Fibroblast of pulmonary artery (primary cell): ENCODE measurements at places on chromosomes 7 and 10.

DNA sequence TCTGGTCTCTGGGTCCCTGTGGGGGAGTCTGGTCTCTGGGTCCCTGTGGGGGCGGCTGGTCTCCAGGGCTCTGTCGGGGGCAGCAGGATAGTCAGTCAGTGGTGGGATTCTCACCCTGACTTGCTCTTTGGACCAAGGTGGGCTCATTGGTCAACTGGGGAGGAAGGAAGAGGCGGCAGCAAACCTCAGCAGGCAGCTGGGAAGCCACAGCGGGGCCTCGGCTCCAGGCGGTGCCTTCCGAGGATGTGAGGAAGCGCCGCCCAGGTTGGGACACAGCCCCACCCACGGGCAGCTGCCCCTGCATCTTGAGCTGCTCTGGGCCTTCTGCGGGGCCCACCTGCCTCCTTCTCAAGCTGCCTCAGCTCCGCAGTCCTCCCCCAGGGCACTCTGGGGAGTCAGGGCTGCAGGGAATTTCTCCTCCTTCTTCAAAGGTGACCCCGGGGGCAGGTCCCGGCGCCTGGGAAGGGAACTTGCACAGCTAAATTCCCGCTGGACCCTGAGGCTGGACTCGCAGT lies 20.4 kb upstream of the KNDC1 start:
- no peak for DNase-seq

DNA sequence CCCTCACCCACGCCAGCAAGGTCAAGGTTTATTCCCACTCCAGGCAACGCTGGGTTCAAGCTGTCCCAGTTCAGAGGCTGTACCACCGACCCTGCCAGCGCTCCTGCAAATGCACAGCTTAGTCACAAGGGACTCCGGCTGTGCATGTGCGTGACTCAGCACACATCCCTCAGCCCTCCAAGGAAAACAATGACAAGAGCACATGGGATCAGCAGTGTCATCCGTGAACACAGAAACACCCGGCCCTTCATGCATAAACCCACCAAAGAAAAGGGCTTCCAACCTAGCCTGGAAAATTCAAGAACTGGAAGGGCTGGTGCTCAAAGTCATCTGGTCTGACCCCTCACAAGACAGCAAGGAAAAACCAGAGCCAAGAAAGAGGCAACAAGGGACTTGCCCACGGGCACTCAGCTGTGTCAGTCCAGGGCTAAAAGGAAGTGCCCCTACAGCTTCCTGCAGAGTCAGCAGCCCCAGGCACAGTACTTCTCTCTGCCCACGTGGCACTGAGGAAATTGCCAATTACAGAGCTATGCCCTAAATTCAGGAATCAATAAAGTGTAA lies 106.1 kb downstream of the KCNMA1 start:
- DNase-seq, result peak; percentile 68

DNA sequence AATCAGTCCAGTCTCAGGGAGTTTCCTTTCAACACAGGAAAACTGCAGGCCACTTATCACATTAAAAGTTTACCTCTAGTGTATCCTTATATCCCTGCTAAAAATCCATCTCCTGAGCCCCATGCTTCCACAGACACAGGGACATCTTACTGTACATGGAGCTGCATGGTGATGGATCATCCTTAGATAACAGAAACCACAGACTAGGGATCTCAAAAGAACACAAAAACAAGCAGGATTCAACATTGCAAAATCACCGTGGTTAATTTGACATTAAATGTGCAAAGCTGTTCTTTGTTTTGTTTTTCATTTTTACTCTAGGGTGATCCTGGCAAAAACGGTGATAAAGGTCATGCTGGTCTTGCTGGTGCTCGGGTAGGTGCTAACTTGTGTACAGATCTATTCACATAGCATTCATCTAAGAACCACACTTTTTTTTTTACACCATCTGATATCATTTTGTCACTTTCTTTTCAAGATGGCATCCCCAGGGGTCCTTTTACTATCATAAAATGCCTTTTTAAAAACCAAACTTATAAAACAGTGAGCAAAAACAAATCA lies 18.1 kb downstream of the COL1A2 start:
- DNase-seq, result no peak

DNA sequence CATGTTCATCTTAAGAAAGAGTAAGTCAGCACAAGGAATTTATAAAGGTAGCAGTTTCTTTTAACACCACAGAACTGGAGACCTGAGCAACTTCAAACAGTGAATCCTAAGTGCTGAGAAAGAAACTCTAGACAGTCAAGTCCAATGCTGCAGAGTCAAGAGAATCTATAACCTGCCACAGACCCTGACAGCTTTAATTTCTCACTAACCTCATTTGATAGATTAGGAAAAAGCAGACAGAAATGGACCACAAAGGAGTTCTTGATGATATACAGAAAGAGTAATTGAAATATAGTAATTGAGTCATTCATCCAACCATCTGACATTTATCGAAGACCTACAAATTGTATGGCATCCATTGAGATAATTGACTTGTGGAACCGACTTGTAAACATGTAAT lies 847.0 kb downstream of the SORCS1 start:
- no peak for DNase-seq

- DNase-seq, result no peak
Measured at GRCh38 chr7:127872122-127872521, 159.1 kb downstream of the LRRC4 start.

- no peak for DNase-seq
Measured at GRCh38 chr10:111081595-111081994, 4.8 kb downstream of the ADRA2A start.

- DNase-seq, result peak; percentile 94
Measured at GRCh38 chr10:35058134-35058533, 32.0 kb downstream of the CUL2 start.
